Activated CD4-positive, alpha-beta T cell treated with anti-CD3 and anti-CD28 coated beads for 4 hours (primary cell): ENCODE measurements at places on chromosomes 11 and 22.

DNA sequence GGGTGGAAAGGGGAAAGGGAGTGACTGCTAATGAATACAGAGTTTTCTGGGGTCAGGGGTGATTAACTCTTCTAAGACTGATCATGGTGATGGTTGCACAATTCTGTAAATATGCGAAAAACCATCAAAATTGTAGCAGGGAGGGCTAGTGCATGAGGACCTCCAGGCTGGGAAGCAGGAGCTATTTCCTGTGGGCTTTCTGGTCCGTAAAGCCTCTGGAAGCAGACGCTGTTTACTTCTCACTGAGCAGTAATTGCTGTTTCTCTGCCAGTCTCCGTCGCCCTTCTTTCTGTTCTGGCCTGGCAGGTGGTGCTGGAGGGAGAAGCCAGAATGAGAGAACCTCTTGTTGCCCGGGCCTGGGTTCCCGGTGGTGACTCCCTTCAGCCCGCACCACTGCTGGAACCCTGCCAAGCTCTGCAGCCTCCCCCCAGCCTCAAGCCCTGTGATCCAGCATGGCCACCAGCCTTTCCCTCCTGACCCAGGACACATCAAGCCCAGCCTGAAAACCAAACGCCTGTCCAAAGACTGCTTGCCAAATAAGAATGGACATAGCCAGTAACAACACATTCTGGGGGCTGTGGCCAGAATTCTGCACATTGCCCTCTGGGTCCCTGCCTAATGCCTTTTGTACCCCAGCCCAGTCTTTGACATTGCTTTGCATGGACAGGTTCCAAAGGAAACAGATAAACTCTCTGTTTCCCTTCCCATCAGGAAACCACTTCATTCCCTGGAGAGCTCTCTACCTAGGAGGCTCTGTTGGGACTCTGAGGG is 201.0 kb upstream of the NAV2 start:
- DNase-seq = no peak

GRCh38 chr11:34309965-34310364 is 47.8 kb downstream of the ABTB2 start:
- no peak for DNase-seq

GRCh38 chr11:63769042-63769713 is 603 bp upstream of the ZFTA start:
- DNase-seq = peak; percentile 41

DNA sequence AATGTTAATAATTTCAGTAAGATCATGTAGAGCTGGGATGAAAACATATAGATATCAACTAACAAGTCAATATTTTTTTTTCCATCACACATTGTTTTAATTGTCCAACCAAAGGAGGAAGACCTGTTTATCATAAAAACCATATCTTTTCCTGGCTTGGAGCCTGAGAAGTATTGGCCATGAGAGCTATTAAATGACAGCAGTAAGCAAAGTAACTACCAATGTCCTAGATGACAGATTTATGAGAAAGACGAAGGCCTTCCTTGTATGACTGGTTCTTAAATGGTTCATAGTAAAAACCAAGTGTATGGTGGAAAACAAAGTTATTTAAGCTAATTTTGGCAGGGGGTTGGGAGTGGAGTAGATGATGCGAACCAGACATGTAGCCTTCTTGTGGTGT is 1147.1 kb upstream of the TENM4 start:
- no peak for DNase-seq

DNA sequence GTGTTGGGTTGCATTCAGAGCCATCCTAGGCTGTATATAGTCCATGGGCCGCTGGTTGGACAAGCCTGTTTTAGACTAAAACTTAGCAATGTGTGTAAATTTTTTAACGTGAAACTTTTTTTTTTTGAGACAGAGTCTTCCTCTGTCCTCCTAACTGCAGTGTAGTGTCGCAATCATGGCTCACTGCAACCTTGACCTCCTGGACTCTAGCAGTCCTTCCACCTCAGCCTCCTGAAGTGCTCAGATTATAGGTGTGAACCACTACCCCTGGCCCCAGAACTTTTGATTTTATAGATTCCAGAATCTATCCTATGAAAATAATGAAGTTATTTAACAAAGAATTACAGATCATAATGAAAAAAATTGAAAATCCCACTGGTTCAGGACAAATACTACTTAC is 29.9 kb upstream of the PANX2 start:
- DNase-seq = no peak

- no peak for DNase-seq
These were observed 63.8 kb upstream of the VPREB1 start for GRCh38 chr22:22180738-22181285.

DNA sequence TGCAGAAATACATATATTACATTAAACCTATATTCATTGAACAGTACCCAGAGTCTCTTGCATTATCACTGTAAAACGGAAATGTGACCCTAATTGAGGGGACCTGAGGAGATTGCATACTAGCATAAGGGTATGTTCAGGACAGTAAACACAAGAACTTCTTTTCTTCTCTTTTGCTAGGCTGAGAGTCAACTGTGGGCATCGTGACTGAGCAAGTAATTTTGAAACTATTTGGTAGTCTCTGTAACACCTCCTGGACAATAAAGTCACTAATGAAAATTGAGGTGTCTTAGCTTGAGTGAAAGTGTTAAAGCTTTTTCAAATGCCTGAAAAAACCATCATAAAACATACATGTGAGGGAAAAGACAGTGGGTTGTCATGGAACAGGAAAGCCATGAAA is 90.9 kb downstream of the PDHX start:
- DNase-seq = no peak

DNA sequence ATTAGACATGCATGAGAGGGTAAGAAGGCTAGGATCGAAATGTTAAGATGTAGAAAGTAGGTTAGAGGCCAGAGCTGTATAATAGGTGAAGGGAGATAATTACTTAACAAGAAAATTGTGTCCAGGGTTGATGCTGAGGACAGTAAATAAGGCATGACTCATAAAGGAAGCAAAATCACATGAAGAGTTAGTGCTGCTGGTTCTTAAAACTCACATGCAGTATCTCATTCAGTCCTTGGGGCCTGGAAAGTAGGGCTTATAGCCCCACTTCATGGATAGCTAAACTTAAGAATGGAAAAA is 130.2 kb downstream of the NCAM1 start:
- DNase-seq = no peak

- no peak for DNase-seq
These were observed 58.7 kb downstream of the DENND5A start for GRCh38 chr11:9206496-9206895.

GRCh38 chr11:124672536-124673215 is 863 bp downstream of the SIAE start:
- DNase-seq = no peak

DNA sequence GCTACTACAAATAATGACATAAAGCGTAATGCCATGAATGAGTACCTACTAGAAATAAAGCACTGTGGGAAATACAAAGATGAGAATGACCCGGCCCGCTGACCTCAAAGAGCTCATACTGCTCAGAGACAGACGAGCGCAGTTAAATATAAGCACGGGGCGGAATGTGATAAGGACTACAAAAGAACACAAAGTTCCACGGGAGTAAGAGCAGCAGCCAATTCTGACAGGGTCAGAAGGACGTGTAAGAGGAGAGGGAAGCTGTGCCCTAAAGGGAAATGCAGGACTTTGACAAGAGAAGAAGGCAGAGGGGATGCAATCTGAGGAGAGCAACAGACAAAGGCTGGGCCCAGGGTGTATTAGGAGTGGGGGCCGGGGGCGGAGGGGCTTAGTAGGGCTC is 314.6 kb downstream of the LARGE1 start:
- DNase-seq = no peak

- peak; percentile 49 for DNase-seq
These were observed 64.9 kb downstream of the ENDOD1 start for GRCh38 chr11:95154514-95154913.

DNA sequence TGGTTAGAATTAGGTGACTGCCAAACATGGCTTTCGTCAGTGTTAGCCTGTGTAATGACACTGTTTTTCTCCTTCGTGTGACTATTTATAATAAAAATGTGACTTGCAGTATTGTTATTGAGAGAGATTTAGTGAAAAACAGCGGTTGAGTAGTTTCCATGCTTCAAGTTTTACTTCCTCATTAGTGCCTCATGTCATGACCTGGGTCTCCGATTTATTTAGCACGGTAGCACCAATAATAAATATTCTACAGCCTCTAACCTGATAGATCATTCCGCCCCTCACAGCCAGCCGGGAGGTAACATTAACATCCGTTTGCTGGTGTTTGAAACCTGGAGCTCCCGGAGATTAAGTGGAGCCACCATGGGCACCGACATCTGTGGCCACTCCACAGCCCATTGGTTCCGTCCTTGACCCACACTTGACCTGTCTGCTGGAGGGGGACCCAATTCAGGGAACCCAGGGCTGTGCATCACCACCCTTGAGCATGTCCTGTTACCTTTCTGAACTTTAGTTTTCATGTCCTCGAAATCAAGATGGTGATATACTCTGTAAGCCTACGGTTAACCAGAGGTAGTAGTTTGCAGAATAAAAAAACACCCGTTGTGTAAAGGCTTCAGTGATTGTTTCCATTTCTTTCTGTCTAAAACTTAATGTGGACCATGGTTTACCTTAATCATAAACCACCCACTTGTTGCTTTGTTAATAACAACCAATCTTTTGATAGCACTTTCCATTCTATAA is 104.1 kb downstream of the ATXN10 start:
- no peak for DNase-seq

DNA sequence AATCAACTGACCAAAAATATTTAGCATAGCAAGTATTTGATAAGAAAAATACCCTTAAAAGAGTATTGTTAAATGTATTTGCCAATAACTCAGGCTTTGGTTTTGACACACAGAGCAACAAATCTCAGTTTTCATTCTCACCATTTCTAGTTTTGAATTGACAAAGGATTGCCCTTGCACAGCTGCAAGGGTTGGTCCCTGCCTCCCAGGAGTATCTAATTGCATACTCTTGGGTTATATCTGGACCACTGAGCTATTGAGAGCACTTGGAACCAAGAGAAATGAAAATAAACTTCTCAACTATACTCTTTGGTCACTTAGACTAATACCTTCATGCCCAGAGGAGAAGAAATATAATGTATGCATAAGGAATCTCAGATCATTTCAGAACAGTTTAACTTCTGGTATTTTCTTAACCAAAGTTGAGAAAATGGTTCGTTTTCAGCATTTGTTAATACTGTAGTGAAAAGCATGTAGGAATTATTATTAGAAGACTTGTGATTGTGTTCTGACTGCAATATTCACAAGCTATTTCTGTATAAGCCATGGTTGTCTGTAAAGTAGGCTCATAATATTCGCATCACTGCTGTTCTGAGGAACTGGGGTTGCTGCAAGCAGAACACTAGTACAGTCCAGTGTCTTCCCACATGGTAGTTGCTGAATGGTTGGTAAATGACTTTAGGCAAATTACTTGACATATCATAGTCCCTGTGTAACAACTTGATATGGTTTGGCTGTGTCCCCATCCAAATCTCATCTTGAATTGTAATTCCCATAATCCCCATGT is 7.9 kb downstream of the C2CD3 start:
- DNase-seq = no peak

GRCh38 chr22:23523713-23524112 is 56.4 kb downstream of the IGLL1 start:
- no peak for DNase-seq

DNA sequence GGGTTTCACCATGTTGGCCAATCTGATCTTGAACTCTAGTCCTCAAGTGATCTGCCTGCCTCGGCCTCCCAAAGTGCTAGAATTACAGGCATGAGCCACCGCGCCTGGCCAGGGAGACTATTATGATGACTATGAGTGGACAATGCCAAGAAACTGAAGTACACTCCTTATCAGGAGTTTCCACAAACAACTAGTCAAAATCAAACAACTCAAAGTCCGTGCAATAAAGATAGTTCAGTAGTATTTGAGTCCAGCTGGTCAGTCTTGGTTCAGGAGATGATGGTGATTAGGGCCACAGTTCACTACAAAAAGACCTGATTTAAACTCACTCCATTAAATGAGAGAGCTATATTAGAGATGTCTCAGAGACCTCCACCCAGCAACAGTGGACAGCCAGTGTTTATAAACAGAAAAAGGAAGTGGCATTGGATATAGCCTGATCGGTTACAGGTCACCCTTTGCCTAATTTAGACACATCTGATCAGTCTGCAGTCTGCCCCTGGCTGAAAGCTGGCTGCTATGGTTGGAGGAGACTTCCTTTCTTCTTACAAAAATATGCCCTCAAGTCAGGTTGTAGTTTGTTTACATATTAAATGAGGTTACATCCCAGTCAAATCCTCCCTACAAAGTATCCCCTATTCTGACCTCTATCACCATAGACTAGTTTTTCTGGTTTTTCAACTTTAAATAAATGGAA is 17.0 kb downstream of the CD3E start:
- no peak for DNase-seq

- DNase-seq = no peak
These were observed 93.7 kb upstream of the LDLRAD3 start for GRCh38 chr11:35850191-35850590.

DNA sequence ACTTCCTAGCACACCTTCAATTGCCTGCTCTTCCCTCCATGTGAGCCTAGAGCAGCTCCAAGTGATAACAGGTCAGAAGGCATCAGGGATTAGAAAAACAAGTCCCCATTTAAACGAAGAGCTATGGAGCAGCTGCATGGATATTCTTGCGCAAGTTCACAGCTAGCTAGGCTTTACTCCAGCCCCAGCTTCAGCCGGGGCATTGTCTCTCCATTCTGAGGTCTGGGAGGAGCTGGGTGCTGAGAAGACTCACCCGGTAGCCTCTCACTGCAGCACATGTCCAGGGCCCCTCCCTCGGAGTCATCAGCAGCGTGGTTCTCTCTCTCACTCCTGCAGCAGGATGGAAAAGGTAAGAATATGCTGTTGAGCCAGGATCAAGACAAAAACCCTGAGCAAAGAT is 26.0 kb downstream of the PTPN5 start:
- no peak for DNase-seq

DNA sequence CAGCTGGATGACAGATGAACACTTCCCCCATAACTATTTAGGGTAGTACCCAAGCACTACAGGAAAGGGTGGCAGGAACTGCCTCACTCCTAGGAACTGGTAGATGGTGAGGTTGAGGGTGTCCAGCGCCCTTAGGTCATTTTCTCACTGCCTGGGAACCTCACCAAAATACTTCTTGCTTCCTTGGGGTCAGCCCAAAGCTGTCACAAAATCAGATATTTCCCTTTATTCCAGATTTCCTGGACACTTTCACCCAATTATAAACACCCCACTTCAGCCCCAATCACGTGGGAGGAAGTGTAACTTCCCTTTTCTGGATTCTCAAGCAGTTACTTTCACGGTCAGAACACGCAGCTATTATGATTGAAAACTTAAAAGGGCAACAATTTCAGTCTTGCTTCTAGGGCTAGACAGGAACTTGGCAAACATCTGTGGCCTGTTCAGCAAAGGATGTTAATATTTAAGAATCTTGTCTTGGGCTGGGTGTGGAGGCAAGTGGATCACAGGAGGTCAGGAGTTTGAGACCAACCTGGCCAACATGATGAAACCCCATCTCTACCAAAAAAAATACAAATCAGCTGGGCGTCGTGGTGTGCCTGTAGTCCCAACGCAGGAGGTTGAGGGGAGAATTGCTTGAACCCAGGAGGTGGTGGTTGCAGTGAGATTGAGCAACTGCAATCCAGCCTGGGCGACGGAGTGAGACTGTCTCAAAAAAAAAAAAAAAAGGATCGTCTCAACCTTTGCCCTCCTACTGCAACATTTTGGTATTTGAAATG is 4.0 kb downstream of the FTH1 start:
- DNase-seq = no peak
